ENCODE measurements at places on chromosomes 2 and 18.

DNA sequence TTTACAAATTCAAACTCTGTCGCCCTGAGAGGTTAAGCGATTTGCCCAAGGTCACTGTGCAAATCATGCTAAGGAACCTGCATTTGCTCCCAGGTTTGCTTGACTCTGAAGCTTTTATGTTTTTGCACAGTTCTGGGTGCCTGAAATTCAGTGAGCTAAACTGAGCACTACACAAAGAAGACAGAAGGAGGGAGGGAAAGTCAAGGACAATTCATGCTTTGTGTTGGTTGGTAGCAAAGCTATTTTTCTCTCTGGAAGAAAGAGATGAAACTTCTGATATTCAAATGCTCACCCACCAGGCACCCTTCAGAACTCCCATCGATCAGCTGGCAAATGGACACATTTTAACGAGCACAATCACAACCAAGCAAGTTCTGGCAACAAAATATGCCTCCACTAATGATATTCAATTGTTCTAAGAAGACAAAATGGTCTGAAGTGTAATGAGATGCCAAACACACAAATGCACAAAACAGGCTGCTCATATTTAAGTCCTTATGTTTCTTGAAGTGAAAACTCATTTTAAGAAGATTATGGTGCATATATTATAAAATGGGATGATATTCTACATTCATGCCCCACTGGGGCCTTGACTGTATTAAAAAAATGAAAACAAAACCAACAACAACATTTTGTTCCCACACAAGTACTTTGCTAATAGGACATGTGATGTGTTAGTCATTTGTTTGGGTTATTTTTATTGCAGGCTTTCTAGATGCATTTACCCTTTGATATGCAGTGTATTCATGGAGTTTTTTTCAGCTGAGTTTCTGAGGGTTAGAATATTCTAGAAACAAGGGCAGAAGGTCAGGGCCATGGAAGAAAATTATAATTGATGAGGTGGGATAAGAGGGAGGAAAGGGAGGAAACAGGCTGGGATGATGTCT lies 445.6 kb upstream of the CELF4 start:
- no peak for DNase-seq

DNA sequence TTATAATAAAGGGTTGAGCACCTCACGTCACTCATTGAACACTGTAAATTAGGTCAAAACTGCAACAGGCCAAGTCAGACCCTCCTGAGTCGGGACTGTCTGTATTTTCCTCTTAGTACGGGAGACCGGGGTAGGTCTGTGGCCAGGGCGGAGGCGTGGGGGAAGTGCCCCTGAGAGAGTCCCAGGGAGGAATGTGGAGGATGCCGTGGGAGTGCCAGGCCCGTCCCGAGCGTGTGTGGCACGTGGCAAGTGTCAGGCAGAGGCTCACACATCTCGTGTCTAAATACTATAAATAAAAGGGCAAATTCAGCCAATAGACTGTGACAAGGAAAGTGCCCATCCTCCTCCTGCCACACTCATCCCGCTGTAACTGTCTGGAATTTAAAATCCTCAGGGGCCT lies 6.3 kb upstream of the HDAC4 start:
- DNase-seq = no peak

DNA sequence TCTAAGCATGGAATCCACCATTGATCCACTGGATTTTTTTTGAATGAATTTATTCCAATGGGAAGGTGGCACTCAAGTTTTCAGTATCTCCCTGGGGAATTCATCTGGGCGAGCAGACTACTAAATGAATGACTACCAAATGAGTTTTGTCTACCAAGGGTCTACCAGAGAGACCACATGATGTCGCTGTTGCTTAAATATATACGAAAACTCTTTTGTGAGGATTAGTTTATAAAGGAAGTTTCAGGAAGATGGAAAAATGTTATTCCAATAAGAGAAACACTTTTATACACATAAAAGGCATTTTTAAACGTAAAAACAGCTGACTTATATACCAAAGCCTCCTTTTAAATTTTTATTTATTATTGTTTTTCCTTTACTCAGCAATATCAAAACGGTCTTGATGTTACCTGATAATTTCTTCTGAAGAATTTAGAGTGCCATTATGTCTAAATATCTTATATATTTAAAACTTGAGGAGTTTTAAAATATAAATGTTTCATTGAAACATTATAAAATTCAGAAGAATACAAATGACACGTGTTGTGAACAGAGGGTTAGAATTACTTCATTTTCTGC lies 139.7 kb downstream of the HRH4 start:
- peak; percentile 67 for DNase-seq

DNA sequence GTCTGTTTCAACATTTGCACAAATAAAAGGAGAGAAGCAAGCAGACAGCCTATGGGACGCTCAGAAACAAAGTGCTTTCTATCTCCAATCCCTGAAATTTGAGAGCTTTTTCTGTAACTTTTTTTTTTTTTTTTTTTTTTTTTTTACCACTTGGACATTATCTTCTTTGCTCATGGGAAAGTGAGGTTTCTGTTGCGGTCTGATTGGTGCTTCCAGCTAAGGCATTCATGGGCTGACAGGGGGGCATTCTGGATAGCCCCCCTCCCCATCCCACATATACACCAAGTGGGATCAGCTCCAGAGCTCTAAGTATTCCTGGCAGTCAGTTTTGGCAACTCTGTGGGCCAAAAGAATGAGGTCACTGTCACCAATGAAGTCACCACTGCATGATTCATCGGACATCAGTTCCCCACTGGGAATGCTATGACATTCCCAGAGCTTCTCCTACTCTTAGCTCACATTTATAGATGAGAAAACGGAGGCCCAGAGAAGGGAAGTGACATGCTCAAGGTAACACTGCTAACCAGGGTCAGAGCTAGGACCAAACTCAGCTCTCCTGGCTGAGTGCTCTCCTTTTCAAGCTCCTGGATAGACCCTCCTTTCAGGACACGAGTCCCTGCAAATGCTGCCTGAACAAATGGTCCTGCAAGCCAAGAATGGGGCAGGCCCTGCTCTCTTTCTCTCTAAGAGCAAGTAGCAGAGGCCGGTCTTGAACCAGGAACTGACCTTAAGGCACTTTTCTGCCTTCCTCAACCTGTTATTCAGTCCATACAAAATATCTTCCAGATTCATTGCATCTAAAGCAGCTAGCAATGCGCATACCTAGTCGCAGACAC lies 61.3 kb downstream of the TMEM247 start:
- DNase-seq = peak; percentile 96

GRCh38 chr18:79381811-79382311 lies 13.9 kb upstream of the NFATC1 start:
- no peak for DNase-seq

DNA sequence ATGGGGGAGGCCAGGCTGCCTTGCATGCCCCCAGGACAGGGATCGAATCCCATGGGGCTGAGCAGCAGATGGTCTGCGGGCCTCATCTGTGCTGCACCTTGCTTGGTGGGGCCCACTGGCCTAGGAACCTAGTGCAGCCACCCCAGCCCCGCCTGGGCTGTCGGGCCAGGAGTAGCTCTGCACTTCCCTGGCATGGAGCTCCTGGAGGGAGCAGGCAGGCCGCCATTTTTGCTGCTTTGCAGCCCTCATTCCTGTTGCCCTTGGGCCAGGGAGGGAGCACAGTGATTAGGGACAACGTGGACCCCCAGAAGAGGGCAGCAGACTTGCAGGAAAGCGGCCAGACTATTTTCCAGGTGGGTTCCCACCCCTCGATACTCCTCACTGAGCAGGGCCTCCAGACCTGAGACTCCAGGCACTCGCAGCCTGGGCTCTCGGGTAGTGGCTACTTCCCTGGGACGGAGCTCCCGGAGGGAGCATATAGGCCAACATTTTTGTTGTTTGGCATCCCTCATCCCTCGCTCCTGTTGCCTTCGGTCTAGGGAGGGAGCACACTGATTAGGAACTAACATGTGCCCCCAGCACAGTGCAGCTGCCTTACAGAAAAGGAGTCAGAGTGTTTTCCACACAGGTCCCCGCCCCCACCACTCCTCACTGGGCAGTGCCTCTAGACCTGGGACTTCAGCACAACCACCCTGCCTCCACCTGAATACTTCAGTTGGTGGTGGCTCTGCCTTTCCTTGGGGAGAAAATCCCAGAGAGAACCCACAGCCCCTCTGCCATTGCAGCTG lies 99.5 kb downstream of the MAIP1 start:
- DNase-seq = no peak

DNA sequence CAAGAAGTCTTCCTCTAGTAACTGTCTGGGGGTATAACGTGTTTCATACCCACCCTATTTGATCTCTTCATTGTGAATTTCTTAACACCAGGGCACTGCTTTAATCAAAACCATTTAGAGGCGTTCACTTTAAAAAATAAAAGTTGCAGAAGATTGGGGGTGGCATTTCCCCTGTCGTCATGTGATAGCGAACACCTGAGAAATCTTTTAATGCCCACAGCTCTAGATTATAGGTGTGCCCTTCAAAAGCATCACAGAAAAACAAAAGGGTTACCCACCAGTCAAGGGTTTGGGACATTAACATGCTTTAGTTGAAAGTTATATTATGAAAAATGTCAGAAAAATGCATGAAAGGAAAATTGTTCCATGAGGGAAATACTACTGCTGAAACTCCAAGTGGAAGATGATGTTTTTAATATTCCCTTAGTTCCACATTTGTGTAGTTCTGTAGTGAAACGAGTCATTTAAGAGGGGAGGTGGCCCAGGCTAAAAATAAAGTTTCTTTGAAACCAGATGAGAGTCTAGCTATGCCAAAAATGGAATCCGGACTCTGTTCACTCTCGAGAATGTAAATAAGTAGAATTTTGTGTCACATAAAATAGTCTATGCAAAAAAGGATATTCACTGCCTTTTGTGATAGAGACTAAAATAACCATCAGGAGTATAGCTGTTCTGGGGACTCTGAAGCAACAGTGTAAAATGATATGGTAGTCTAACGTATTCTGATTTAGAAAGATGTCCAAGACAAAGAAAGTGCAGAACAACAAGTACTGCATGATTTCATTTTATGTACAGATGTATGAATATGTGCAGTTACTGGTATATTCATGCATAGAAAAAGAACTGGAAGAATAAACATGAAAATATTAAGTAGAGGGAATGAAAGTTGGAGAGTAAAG lies 95.3 kb downstream of the TMEM247 start:
- peak; percentile 27 for DNase-seq
